ENCODE measurements at places on chromosomes 4 and X.

GRCh38 chrX:39729981-39730661, 367.6 kb downstream of the BCOR start:
- no peak for DNase-seq

GRCh38 chr4:102580463-102580842, 79.3 kb downstream of the NFKB1 start:
- no peak for DNase-seq

- no peak for DNase-seq
Measured at GRCh38 chr4:96473246-96473645, 633.4 kb downstream of the PDHA2 start.

DNA sequence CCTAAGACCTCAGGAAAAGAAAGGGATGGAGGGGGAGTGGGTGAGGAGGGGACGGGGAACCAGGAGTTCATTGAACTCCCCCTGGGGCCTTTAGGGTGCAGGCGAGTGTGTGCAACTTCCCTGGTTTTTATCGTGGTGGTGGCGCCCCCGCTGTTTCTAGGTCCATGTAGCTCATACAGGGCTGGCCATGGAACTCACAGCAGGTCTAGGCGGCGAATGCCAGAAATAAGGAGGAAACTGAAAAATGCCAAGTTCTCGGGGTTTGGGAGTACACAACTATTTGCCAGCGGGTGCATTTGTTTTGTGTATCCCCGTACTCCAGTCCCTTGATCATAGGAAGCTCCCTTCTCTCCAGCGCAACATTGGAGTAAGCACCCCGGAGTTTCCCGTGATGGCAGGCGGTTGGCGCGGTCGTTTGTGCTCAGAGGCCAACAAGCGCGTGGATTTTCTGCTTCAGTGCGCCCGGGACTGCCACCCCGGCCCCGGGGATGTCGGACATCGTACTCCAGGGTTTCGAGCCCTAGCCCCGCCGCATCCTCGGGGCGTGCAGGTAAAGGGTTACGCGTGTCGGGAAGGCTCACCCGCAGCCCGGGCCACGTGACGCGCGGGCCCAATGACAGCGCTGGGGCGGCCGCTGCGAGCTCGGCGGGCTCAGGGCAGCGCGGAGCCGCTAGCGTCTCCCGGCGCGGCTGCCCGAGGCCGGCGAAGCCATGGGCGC, 208.9 kb downstream of the NWD2 start:
- no peak for DNase-seq

GRCh38 chr4:137688651-137689050, 156.4 kb upstream of the PCDH18 start:
- DNase-seq = no peak

DNA sequence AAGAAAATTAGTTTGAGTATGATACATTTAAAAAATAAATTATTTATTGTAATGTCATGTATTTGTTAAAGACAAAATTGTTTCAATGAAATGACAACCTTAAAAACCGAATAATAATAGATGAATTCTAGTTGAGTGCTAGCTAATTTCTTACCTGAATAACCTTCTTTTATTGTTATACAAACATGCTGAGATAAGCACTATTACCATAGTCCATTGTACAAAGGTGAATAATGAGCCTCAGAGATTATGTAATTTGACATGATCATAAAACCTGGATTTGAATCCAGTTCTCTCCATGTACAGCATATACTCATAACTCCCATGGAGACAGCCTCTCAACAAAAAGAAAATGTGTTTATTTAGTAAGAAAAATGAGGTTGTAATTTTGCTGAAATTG, 1512.9 kb downstream of the PCDH19 start:
- no peak for DNase-seq

DNA sequence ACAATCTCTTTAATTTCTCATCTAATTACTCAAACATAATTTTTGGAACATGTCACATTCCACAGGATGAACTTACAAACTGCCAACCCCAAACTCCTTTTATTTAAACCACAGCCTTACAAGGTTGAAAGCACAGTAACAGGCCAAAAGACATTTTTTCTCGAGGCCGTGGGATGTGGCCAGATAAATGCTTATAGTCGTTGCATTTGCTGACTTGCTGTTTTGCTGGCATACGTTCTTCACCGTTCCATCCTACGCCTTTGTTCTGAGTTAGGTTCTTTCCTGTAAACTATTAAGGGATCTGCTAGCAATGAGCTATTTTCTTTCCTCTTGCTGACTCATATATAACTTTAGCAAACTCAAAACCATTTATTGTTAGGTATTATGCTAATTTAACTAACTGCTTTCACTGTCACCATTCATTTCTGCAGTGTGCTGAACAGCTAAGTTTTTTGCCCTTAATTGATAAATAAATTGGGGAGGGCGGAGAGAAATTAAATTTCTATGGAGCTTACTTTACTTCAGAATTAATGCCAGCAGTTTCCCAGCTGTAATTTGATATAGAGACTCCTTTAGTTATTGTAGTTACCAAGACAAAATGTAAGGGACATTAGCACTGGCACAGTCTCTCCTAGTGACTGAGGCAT, 135.1 kb upstream of the PACRGL start:
- DNase-seq = no peak

DNA sequence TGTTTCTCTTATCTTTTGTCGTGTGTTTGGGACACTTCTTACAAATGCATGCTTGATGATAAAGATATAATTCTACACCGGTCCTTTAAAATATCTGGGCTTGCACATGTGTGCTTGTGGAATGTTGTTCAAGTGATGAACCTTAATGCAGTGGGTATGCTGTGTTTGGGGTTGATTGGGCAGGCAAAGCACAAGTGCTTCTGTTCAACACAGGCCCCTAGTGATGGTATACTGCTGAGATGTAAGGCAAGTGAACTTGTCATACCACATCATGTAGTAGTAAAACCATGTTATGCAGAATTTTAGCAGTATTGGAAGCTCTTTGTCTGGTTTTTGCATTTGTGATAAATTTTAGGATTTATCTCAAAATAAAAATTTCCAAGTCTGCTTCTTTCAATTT, 23.9 kb downstream of the TBC1D19 start:
- no peak for DNase-seq

DNA sequence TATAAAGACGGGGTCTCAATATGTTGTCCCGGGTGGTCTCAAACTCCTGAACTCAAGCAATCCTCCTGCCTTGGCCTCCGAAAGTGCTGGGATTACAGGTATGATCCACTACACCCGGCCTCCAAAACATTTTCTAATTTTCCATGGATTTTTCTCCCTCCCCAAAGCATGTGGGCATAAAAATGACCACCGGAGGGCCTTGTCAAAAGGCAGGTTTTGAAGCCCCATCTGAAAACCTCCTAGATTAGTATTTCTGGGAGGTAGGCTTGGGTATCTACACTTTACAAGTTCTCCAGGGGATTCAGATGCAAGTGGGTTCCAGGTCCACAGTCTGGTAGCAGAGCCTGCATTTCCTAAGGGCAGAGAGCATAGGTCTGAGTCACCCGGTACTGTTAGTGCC, 1.4 kb upstream of the GPR173 start:
- DNase-seq = no peak

- DNase-seq = no peak
Measured at GRCh38 chr4:13653766-13654161, 26.2 kb upstream of the BOD1L1 start.

GRCh38 chrX:724256-724655, 93.7 kb downstream of the SHOX start:
- no peak for DNase-seq

GRCh38 chrX:20061855-20062254, 54.9 kb downstream of the MAP7D2 start:
- no peak for DNase-seq

- no peak for DNase-seq
Measured at GRCh38 chr4:88357262-88357661, 21.4 kb upstream of the HERC6 start.

GRCh38 chrX:110791071-110791470, 4.5 kb downstream of the CHRDL1 start:
- no peak for DNase-seq

GRCh38 chrX:3295731-3296130, 50.7 kb downstream of the MXRA5 start:
- DNase-seq = no peak

DNA sequence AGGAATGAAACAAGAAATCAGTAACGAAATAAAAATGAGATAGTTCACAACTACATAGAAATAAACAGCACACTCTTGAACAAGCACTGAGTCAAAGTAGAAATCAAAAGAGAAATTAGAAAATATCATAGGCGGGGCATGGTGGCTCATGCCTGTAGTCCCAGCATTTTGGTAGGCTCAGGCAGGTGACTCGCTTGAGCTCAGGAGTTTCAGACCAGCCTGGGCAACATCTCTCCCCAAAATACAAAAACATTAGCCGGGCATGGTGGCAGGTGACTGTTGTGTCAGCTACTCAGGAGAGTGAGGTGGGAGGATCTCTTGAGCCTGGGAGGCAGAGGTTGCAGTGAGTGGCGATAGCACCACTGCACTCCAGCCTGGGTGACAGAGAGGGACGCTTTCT, 714.4 kb downstream of the GLUD2 start:
- no peak for DNase-seq

DNA sequence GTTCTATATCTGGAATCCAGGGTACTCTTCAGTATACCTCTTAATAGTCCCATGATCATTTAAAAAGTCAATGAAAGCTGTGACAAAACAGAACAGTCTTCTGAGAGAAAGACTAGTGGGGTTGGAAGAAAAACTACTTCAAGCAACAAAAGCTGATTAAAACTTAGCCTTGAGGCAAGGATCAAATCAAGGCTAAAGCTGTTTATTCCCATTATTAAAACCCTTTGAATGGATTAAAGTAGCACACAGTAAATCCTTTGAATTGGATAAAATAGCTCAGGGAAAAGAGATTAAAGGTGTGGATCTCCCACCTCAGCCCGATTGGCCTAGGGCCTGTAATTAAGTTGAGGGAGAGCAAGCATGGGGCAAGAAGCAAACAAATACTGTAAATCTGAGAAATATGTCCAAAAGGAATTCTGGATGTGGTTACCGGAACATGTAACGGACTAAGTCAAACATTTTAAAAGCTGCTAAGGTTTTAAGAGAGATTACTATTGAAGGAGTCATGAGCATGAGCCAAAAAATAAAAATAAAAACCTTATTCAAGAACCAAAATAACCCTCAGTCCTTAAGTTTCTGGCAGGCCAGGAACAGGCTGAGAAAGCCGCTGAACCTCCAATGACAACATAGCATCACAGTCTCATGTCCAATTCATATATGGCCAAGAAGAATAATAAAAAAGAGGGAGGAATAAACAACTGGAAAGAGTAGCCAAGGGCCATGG, 257.3 kb upstream of the NEIL3 start:
- no peak for DNase-seq

GRCh38 chrX:19739683-19740082, 147.7 kb downstream of the SH3KBP1 start:
- DNase-seq = peak; percentile 35

DNA sequence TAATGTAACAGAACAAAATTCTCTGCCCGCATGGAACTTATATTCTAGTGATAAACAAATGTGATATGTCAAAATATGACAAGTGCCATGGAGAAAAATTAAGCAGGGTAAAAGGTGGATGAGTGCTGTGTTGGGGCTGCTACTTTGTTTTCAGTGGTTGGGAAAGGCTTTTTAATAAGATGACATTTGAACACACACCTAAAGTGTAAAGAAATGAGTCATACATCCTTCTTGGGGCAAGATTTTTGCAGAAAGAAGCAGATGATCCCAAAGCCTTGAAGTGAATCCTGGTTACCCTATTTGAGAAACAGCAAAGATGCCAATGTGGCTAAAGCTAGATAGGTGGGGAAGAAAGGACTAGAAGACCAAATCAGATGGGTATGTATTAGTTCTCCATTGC, 564.1 kb downstream of the INPP4B start:
- DNase-seq = no peak

- DNase-seq = no peak
Measured at GRCh38 chr4:24472514-24473308, 111.6 kb downstream of the DHX15 start.

DNA sequence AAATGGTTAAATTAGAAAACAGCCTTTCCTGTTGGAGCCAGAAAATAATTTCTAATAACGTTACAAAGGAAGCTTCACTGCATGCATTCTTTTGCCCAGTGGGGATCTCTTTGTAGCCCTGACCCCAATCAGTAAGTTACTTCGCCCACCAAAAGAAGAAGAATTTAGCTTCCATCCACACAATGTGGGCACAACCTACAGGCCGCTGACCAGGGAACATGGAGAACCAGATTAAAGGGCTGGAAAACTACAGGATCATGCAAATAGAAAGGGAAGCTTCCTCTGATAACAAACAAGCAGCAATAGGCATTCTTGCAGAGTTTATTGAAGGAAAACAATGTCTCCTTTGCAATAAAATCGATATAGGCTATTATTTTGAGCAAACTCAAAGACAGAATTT, 21.3 kb upstream of the TSPAN5 start:
- DNase-seq = no peak

- DNase-seq = no peak
Measured at GRCh38 chr4:155592938-155593297, 73.7 kb upstream of the GUCY1A1 start.

GRCh38 chr4:13733817-13734216, 106.3 kb upstream of the BOD1L1 start:
- no peak for DNase-seq

DNA sequence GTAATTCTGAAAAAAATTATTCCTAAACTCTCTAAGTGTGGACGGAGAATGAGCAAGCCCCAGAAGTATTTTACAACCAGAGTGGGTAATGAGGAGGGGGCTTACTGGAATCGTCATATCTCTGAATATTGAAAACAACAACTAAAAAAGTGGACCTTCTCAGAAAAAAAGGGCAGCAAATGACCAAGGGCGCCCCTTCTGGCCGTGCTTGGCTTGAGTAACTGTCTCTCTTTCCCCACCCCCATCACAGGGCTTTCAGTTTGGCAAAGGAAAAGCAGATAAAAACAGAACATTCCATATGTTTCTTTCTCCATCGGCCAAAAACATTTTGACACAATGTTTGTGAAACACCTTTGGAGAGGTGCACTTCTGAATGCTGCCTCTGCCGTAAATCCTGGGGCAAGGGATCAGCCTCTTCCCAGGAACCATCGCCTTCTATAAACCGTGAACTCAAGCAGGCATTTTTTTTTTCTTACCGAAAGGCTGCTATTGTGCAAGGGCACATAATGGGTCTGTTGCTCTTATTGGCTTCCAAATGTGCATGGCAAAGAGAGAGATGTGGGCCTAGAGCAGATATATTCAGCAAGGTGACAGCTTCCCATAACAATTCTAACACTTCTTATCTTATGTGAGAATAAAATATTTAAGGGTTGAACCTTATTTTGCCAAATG, 115.4 kb downstream of the PARM1 start:
- DNase-seq = no peak

GRCh38 chr4:47498899-47499298, 13.8 kb downstream of the ATP10D start:
- DNase-seq = no peak

GRCh38 chrX:19096586-19096985, 25.7 kb downstream of the ADGRG2 start:
- DNase-seq = no peak

- no peak for DNase-seq
Measured at GRCh38 chr4:75723163-75724065, 963 bp upstream of the USO1 start.

Measured in hematopoietic multipotent progenitor cell treated with erythropoietin and hydrocortisone succinate and interleukin-3 and kit ligand, for 15 days (in vitro differentiated cells).